Stimulated activated CD4-positive, alpha-beta T cell treated with anti-CD3 and anti-CD28 coated beads, Interleukin-12 subunit alpha, Interleukin-12 subunit beta, amount 100 ng/mL, for 48 hours (primary cell): ENCODE measurements at places on chromosomes 6 and 20.

DNA sequence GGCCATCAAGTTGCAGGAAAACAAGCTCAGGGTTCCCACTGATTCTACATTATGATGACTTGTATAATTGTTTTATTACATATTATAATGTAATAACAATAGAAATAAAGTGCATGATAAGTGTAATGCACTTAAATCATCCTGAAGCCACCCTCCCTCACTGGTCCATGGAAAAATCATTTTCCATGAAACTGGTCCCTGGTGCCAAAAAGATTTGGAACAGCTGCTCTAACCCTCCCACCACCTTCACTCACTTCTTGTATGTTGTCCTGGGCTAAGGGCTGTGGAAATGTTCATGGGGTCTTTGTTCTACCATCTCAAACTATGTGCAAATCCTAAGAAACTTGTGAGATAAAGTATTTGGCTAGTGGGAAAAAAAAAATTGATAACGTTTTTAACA is 133.8 kb downstream of the LRRC1 start:
- DNase-seq = no peak

DNA sequence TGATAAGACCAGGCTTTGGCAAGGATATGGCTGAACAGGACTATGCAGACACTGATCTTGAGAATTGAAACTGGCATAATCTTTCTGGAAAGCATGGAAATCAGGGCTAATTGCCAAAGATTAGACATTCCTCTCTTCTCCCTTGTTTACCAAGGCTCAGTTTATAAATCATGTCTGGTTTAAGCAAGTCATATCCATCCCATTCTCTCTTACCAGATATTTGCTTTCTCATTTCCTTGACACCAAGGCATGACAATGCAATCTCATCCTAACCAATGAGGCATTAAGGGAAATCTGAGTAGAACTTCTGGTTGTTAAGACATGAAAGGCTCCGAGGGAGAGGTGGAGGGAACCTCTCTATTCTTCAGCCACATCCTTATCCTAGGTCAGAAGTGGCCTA is 110.3 kb upstream of the CEP85L start:
- no peak for DNase-seq

GRCh38 chr6:2714111-2714895 is 36.4 kb downstream of the MYLK4 start:
- no peak for DNase-seq

DNA sequence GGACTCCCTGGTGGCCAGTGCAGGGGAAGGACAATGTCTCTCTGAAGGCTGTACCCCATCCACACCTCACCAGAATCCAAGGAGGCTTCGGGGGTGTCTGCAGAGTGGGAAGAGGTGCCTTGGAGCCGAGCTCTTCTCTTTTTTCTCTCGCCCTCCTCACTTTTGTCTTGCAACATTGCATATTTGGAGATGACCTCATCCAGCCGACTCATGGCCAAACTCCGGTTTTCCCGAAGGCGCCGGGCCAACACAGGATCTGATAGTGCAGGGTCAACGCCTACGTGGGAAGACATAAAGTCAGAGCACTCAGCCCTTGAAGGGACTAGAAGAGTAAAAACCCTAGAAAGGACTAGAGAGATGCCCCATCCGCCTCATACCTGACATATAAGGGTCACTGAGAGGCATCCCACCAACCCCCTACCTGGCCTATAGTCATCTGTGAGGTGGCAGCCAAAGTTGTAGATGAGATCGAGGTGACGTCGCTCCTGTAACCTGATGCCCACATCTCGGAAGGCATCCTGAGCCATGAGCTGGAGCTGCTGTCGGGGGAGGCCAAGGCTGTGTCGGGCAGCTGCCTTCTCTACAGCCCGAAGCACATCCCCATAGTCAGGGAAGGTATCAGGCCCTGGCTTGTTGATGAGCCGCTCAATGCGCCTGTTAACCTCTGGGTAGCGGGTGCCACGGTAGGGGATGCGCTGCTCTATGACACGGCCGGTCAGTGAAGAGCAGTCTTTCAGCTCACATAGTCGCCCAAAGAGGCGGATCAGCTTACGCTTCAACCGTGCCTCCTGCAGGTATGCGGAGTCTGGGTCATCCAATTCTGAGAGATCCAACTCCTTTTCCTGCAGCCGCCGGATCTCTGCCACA is 3.0 kb upstream of the ZBTB22 start:
- no peak for DNase-seq

DNA sequence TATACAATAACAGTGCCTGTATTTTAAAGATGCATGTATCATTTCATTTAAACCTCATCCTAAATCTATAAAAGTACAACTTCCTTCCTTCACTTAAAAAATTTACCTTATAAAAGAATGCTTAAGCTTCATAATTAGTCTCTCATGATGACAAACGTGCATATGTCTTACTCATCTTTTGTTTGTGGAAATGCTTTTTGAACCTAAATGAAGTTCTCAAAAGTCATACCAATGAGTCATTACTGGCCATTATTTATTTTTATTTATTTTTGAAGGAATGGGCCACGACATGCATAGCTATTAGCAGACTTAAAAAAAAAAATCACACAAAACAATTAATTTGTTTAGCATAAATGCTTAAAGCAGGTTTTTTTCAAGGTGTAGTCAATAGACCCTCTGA is 3.7 kb downstream of the TFB1M start:
- DNase-seq = no peak

DNA sequence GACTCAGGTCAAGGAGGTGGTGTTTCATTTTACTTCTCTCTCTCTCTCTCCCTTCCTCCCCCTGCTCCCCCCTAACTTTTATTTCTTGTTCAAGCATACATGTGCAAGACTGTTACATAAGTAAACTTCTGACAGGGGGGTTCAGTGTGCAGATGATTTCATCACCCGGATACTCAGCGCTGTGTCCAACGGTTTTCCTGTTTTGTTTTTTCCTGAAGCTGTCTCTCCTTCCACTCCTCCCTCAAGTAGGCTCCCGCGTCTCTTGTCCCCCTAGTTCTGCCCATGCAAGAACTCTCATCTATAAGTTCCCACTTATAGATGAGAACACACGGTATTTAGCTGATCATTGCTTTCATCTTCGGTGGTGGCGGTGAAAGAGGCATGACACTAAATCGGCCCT is 751.9 kb upstream of the DEFB115 start:
- DNase-seq = no peak

DNA sequence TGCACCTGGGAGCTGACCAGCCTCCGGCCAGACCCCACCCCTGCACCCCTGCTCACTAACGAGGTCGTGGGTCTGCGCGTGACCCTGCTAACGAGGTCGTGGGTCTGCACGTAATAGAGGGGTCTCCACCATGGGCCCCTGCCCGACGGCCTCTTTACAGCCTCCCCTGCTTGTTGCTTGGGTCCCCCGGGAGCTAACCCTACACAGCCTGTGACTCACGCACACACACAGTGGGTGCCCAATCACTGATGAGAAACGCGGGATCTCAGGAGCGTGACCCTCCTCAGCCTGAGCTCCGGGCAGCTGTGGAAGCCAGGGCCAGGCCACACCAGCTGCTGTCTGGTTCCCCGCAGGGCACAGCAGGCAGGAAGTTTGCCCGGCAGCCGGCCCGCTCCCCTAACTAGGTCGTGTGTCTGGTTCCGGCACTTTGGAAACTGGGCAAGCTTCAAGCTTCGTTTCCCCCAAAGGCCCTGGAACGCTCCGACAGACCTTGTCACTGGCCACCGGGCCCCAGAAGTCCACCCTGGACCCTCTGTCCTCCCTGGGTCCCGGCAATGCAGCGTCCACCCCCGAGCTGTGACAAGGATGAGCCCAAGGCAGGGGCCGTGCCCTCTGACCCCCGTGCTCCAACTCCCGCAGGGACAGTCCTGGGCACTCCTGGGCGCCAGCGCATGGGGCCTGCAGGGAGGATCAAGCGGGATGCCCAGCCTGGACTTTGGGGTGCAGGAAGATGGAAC is 767 bp downstream of the PTK6 start:
- DNase-seq = no peak

DNA sequence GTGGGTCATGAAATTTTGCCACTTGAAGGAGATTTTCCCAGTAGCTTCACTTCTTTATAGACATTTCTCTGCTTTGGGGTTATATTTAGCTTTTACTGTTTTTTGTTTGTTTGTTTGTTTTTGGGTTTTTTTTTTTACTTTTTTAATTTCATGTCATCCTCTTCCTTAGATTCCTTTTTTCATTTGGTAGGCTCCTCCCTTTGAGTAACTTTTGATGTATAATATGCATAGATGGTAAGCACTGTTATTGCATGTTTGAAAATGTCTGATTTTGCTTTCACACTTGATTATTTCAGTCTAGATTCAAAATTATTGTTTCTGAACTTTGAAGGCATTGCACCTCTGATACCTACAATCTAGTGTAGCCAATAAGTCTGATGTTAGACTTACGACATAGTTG is 37.6 kb downstream of the PLEKHG1 start:
- DNase-seq = no peak

DNA sequence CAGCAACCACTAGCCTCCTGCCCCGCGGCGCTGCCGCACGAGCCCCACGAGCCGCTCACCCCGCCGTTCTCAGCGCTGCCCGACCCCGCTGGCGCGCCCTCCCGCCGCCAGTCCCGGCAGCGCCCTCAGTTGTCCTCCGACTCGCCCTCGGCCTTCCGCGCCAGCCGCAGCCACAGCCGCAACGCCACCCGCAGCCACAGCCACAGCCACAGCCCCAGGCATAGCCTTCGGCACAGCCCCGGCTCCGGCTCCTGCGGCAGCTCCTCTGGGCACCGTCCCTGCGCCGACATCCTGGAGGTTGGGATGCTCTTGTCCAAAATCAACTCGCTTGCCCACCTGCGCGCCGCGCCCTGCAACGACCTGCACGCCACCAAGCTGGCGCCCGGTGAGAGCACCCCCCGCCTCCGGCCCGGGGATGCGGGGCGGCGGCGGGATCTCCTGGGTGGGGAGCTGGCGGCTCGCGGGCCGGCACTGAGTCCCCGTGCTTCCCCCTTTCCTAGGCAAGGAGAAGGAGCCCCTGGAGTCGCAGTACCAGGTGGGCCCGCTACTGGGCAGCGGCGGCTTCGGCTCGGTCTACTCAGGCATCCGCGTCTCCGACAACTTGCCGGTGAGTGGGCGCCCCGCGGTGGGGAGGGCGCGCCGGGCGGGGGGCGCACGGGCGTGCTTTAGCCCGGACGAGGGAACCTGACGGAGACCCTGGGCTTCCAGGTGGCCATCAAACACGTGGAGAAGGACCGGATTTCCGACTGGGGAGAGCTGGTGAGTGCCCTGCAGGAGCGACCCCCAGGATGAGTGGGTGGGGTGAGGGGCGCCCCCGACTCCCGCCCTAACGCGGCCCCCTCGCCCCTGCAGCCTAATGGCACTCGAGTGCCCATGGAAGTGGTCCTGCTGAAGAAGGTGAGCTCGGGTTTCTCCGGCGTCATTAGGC is 585 bp downstream of the PIM1 start:
- peak; percentile 27 for DNase-seq

DNA sequence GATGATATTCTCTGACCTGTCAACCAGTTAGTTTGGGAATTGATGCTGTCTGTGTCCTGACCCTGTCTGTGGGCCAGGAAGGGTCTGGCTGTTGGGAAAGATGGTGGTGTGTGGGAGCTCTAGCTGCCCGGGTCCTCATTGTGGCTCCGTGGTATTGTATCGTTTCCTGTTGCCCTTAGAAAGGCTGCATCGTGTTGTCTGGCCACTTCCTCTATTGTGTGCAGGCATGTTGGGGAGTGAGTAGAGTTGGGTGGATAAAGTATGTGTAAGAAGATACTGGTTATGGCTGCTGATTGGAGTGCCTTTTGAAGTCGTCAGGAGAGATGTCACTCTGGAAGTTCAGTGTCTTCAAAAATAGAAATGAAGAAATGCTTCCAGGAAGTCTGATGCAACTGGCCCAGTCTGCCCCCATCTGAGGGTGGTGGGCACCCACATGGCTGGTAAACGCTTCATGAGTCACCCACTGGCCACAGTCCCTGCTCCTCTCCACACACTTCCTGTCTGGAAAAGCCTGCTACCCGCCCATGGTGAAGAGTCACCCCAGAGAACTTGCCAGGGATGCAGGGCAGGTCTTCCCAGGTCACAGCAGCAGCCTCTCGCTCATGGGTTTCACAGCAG is 27.9 kb downstream of the PPARD start:
- peak; percentile 42 for DNase-seq

DNA sequence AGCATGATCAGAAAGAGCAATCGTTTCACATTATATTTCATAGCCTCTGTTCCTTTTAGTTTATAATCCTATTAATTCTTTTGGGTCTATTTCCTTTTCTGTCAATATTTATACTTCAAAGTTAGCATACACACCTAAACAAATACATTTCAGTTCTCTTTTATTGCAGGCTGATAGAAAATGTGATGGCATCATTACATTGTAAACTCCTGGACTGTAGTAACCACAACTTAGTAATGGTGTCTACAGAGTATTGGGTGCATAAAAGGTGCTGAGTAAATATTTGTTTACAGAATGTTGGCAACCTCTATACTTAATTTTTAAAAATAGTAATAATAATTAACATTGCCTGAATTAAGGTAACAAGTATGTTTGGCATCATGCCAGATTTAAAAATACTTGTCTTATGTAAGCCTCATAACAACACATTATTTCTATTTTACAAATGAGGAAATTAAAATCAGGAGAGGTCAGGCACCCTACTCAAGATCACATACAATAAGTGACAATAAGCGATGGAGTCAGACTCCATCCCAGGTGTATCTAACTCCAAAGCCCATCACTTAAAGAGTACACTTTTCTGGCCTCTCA is 195.0 kb downstream of the UBE3D start:
- no peak for DNase-seq

DNA sequence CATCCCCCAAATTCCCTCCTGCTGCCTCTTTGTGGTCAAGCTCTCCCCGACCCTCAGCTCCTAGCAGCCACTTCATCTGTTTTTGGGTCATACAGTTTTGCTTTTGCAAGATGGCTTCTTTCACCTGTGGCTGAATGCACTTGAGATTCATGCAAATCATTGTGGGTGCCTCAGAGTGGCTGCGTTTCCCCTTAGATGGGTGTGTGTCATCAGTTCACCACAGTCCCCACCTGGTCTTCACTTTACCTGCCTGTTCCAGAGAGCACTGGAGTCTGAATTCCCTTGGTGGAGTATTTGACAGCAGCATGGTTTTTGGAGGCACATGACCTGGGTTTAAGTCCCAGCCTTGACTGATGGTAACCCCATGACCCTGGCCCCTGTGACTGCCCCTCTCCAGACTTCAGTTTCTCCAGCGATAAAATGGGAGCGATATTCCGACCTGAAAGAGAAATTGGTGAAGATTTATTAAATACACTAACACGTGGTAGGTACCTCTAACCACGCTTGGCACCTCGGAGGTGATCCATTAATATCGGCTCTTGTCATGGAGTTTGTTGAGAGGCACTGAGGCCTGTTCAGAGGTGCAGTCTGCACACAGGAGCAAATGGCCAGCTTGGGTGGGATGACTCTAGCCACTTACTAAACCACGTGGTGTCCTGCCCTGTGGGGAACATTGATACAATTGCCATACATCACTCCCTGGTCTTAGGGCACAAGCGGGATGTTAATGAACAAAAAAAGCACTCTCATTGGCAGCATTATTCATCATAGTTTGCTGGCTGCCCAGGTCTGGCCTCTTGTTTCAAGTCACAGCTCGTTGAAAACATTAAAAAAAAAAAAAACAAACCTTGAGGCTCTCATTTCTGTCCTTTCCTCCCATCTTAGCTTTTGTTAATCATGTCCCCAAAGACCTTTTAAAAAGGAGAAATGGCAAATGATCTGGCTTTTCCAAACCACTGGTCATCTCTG is 167.2 kb upstream of the KCNG1 start:
- no peak for DNase-seq

- no peak for DNase-seq
These were observed 6.0 kb upstream of the LKAAEAR1 start for GRCh38 chr20:64090165-64090564.
